ENCODE measurements at places on chromosomes 4 and X.
A peak's percentile ranks its signal among the peaks of the same experiment; 100 is the strongest.

- no peak for DNase-seq
Measured at GRCh38 chr4:118917582-118917981, 28.9 kb downstream of the SYNPO2 start.

GRCh38 chr4:40264995-40265909 is 68.4 kb downstream of the RHOH start:
- DNase-seq: peak; percentile 15

- DNase-seq: no peak
Measured at GRCh38 chrX:41688835-41689234, at the start of gene GPR34. Gene GPR34 (plus strand): TSS chrX:41688973. CDS start chrX:41695634, 6,661 bp downstream.

GRCh38 chr4:7532043-7532442 is 97.3 kb upstream of the PSAPL1 start:
- no peak for DNase-seq

GRCh38 chrX:64571011-64571410 is 175.8 kb upstream of the MTMR8 start:
- DNase-seq: no peak

GRCh38 chr4:81648576-81649275 is 177.0 kb upstream of the RASGEF1B start:
- DNase-seq: no peak

Measured in brain (organoid and tissue), 16 donors.